ENCODE measurements at places on chromosomes 5 and 9.

DNA sequence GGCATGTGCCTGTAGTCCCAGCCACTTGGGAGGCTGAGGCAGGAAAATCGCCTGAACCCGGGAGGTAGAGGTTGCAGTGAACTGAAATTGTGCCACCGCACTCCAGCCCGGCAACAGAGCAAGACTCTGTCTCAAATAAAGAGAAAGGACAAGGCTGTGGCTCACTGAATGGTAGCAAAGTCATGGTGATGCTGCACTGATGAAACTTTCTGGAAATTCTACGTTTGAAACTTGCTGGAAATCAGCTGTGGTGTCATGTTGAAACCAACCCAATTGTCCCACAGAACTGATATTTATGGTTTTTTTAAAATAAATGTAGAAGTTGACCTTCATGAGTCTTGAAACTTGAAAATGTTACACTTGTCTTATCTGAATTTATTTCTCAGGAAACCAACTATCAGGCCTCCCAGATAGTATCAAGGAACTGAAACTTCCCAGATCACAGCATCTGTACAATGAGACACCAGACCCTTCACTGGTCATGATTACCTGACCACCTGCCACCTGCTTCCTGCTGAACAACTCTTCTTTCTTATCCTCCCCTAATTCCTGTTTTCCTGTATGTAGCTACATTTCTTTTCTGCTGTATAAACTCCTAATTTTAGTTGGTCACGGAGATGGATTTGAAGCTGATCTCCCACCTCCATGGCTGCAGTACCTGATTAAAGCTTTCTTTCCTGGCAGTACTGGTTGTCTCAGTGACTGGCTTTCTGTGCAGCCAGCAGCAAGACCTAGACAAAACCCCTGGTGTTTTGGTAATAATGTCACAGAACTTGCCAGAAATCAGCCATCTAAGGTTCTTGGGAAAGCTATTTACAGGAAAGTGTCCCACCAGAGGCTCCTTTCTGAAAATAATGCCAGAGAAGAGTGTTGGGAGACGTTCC is 5.6 kb upstream of the TBC1D13 start:
- DNase-seq, result no peak

GRCh38 chr5:17012289-17012688 is 76.2 kb upstream of the MYO10 start:
- no peak for DNase-seq

- DNase-seq, result no peak
These were observed 392.7 kb downstream of the CDH9 start for GRCh38 chr5:26645659-26646058.

- DNase-seq, result no peak
These were observed 13.8 kb downstream of the WHRN start for GRCh38 chr9:114491430-114492003.

GRCh38 chr5:113223831-113224604 is 210.8 kb downstream of the TSSK1B start:
- no peak for DNase-seq

DNA sequence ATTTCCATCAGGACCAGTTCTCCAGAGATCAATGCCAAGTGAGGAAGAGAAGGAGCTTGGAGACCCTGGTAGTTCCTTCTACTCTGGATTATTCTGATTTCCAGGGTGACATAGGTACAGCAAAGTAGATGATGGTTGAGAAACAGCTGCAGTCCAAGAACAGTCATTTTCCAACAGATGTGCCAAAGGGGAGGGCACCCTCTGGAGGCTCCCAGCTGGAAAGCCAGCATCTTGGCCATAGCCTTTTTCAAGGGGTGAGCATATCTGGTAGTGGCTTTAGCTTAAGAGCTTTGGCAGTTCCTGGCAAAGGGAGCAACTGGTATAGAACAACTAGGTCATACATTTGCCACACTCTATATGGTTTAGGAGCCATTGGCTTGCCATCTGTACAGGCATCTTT is 492.7 kb downstream of the RASEF start:
- no peak for DNase-seq

DNA sequence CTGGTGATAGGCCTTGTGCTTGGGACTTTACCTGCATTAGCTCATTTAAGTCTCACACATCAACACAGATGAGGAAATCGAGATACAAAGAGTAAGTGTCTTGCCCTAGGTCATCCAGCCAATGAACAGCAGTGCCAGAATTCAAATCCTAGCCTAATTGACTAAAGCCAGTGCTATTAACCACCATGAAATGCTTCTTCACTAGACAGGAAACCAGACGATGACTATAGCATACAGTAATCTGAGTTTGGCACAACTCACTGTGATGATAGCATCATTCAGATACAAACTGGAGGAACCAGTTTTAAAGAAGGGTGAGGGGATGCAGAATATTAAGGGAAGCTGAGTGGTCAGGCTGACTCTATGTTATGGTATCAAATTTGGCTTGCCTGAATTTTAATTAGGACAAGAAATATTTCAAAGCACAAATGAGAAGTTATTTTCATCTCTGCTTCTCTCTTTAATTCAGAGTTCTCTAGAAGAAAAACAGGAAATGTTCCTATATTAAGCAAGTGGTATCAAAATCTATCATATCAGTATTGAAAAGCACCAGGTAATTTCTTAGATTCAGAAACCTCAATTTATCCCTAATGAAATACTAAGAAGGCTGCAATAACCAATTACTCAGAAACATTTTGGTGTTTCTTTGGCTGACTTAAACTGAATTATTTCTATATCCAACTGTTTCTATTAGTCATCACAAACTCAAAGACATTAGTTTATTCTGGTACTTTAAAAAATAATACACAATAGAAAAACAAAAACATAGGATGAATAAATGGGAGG is 147.0 kb upstream of the RASA1 start:
- DNase-seq, result no peak

- no peak for DNase-seq
These were observed 273.2 kb downstream of the MAST4 start for GRCh38 chr5:66869347-66869746.

DNA sequence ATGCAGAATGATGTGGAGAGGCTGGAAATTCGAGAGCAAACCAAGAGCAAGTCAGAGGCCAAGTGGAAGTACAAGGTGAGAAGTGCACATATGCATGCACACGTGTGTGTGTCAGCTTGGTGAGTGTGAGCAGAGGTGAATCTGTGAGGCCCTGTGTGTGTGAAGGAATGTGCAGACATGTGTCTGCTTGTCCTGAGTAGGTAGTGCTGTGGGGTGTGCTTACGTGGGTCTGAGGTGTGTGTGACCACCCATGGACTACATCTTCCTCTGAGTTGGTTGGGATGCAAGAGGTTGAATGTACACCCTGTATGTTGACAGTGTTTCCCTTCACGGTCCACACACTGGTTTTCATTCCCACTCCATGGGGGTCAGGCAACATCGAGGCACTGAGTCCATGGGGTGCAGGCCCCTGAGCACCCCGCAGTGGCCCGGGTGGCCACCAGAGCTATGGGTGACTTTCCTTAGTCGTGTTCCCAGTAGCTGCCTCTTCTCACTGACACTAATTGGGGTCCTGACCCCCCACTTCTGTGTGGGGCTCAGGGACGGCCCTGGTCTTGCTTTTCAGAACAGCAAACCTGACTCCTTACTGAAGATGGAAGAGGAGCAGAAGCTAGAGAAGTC is 86.7 kb downstream of the PHF2 start:
- no peak for DNase-seq

GRCh38 chr9:84322828-84323227 is 17.7 kb downstream of the SLC28A3 start:
- no peak for DNase-seq

GRCh38 chr5:31407921-31408693 is 123.8 kb downstream of the DROSHA start:
- DNase-seq, result no peak

- DNase-seq, result no peak
These were observed 105.7 kb upstream of the RANBP3L start for GRCh38 chr5:36407396-36407795.

DNA sequence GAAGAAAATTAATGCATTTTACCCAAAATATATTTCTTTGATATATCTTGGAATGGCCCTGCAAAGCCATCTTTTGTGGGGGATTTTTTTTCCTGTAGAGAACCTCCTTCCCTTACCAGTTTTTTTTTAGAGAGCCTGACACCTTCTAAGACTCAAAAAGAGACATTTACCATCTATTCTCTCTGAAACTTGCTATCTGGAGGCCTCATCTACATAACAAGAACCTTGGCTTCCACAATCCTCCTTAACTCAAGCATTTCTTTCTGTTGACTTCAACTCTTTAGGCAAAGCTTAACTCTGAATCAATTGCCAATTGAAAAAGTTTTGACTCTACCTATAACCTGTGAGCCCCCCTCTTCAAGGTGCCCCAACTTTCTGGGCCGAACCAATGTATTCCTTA is 6.2 kb downstream of the SLC45A2 start:
- DNase-seq, result no peak

DNA sequence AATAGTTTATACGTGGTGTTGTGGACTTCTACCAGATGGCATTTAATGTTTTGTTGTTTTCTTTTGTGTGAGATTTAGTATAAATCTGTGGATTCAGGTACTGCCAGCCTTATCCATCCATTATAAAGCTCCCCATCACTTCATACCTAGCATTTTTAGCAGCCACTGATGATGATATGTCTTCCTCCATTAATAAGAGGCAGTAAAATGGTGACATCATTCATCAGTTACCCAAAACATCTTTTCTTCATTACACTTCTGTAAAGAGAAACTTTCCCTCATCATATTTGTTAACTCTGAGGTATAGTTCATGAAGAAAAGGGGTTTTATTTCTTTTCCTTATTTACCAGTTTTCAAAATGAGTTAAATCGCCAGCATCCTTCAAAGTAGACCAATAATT is 19.4 kb downstream of the CHD1 start:
- DNase-seq, result no peak

- no peak for DNase-seq
These were observed 2.1 kb upstream of the TLX3 start for GRCh38 chr5:171306781-171307591.

DNA sequence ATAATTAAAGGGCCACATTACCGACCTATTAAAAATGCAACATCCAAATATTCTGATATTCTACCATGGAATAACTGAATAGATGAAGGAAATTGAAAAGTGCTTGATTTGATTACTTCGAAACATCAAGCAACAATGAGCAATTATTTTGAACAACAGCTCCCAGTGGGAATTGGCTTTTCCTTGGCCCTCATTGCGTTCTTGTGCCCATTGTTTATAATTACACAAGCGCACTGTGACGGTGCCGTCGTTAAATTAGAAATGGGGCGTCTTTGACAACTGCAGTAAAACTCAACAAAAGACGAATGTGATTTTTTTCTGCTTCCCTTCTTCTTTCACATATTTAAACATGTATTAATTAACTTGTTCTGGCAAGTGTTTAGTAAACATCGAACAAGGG is 61.6 kb downstream of the CDH6 start:
- no peak for DNase-seq

- no peak for DNase-seq
These were observed 142.6 kb downstream of the SAXO1 start for GRCh38 chr9:18890372-18890771.

DNA sequence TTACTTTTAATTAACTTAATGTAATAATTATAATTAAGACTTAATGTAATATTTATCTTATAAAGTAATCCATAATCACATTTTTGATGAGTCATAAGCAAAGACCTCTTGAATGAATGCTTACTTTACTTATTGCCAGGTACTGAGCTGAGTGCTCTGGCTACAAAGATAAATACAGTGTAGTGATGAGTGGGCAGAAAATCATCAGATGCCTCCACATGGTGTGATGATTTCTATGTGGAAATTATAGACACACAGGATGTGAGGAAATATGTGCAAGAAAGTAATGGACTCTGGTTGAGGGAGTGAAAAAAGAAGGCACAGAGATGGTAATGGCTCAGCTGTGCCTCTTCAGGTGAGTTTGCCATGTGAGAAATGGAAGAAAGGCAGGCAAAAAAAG is 422.6 kb upstream of the CD180 start:
- no peak for DNase-seq

Measured in stimulated activated CD8-positive, alpha-beta memory T cell treated with anti-CD3 and anti-CD28 coated beads, Interleukin-2, amount 100 ng/mL, for 1 hour (primary cell).